ENCODE measurements at places on chromosomes 1 and 21.

GRCh38 chr1:101379037-101379436 is 142.2 kb downstream of the S1PR1 start:
- DNase-seq, result no peak

DNA sequence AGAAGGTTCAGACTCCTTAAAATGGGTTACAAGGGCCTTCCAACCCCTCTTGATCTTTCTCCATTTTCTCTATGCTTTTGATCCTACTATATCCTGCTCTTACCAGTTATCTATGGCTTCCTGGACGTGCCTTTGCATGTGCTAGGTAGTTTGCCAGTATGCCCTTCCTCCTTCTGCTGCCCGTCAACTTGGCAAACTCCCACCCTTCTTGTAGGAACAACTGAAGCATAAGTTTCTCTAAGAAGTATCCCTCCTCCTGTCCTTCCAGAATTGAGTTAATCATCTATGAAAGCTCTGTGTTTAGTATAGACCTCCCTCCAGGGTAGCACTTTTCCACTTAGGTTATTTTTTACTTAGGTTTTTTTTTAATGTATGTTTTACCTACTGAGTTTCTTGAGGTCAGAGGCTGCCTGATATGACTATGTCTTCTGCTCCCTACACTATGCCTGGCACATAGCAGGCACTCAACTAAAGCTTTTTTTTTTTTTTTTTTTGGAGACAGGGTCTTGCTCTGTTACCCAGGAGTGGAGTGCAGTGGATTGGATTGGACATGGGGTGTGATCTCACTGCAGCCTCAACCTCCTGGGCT is 10.0 kb upstream of the IGSF3 start:
- no peak for DNase-seq

DNA sequence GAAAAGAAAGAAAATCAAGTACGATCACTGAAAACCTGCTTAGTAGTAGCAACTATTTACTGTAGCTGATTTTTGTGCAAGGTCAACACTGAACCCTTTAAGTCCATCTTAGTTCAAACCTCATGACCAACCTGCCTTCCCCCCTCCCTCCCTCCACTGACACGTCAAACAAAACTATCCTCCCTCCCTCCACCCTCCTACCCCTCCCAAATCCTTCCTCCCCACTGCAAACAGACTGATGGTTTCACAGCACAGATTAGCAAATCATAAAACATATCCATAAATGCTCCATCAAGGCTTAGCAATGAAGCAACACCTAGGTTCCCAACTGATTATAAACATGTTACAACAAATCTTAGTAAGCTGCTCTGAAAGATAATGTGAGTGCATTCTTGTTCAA is 164.3 kb upstream of the GREM2 start:
- no peak for DNase-seq

DNA sequence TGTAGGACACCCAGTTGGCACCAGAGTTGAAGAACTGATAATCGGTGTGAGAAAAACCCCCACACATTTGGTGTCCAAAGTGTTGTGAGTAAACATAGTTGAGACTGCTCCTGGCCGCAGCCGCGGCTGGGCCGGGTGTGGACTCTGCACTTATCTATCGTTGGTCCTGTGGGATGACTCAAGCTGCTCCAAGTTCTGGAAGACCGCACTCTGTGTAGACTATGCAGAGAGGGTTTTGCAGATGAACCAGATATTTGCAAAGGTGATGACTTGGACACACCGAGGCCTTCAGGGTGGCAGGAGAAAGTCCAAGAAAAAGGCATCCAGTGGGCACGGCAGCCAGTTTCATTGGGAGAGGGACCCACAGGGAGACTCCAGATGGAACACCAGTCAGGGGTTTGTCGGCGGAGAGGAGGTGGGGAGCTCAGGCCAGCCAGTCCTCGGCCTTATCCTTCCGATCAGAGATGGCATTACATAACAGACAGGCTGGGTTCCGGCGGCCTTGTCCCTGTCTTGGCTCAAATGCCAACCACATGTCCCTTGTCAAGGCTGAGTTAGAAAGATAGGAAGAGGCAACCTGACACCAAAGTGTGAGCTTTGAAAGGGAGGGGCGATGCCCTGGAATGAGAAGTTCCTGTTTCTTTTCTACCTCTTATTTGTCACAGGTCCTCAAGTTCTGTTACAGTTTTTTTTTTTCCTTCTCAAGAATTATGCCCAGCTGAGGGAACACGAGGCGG is 21.1 kb downstream of the C2CD2 start:
- no peak for DNase-seq

GRCh38 chr1:162699366-162699765 is 67.1 kb downstream of the DDR2 start:
- DNase-seq, result no peak

GRCh38 chr1:181152892-181153633 is 64.6 kb downstream of the IER5 start:
- DNase-seq, result no peak

GRCh38 chr1:21090463-21090862 is 86.2 kb downstream of the EIF4G3 start:
- no peak for DNase-seq

GRCh38 chr1:226542623-226543103 is 5.9 kb upstream of the STUM start:
- DNase-seq, result no peak

GRCh38 chr1:6454856-6455751 is 10.9 kb downstream of the TNFRSF25 start:
- DNase-seq, result no peak

- no peak for DNase-seq
These were observed 1.8 kb downstream of the TMEM81 start for GRCh38 chr1:205082431-205082830.

Measured in stimulated activated CD4-positive, alpha-beta T cell treated with anti-CD3 and anti-CD28 coated beads, TNF-alpha, amount 100 ng/mL, for 1 hour (primary cell).